ENCODE measurements at places on chromosomes 16 and 17.

- DNase-seq, result no peak
These were observed 185.9 kb downstream of the TMEM132E start for GRCh38 chr17:34765291-34765690.

DNA sequence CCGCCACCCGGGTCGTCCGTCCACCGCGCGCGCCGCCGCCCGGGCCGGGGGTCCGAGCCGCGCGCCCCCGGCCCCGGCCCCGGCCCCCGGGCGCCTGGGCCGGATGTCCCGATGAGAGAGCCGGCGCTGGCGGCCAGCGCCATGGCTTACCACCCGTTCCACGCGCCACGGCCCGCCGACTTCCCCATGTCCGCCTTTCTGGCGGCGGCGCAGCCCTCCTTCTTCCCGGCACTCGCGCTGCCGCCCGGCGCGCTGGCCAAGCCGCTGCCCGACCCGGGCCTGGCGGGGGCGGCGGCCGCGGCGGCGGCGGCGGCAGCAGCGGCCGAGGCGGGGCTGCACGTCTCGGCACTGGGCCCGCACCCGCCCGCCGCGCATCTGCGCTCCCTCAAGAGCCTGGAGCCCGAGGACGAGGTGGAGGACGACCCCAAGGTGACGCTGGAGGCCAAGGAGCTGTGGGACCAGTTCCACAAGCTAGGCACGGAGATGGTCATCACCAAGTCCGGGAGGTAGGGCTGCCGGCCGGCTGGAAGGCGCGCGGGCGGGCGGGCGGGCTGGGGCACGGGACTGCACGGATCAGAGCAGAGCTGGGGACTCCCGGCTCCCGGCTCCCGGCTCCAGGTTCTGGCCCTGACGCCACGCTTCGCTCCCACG, 548 bp downstream of the TBX2 start:
- no peak for DNase-seq

DNA sequence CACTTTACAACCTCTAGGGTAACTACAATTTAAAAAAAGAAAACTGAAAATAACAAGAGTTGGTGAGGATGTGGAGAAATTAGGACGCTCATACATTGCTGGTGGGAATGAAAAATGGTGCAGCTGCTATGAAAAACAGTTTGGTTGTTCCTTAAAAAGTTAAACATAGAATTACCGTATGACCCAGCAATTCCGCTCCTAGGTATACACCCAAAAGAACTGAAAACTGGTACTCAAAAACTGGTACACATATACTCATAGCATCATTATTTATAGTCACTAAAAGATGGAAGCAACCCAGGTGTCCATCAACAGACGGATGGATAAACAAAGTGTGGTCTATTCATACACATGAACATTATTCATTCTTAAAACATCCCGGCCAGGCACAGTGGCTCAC, 42.9 kb upstream of the DNAH17 start:
- DNase-seq, result no peak

DNA sequence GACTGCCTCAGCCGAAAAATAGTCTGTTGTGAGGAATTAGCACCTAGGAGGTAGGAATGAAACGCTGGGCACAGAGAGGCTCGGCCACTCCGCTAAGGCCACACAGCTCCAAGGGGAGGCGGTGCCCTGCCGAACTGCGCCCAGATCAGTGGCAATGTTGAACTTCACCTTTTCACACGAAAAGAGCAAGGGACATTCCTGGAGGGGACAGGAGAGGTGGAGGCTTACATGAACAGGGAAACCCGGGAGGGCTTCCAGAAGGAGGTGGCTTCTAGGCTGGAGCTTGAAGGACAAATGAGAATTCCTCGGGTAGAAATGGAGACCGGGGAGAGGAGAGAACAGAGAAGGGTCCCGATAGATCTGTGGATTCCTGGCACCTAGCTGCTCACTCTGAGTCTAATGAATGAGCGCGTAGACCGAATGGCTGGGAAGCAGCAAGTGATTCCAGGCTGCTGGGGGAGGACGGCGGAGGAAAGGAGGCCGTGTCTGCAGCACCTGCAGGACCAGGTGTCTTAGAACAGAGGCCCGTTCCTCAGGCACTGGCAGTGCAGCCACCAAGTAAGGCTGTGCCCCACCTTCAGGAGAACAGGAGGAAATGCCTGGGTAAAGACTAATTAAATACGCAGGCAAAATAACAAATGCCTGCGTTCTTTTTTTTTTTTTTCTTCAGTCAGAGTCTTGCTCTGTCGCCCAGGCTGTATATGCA, 722 bp upstream of the SLC38A10 start:
- DNase-seq, result peak; percentile 30

DNA sequence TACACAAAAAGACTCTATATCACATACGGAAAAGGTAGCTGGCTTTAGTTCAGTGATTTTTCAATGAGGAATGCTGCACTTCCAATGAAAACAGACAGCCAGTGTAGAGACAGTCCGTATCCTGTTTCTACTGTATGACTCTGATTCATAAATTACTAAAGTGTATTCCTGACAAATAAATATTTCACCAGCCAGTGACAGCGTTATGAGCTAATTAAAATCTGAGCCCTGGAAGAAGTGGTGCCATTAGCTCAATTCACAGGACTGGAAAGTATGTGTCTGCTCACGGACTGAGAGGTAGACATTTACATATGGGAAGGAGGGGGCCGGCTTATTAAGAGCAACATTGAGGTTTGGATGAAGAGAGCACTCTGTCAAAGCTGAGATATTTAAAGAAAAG, 207.9 kb upstream of the RBFOX1 start:
- no peak for DNase-seq

GRCh38 chr17:41322903-41323895, 7.7 kb upstream of the KRTAP17-1 start:
- no peak for DNase-seq

GRCh38 chr17:77909236-77909635, 49.3 kb upstream of the TNRC6C start:
- no peak for DNase-seq

- DNase-seq, result no peak
These were observed 75.8 kb upstream of the CBX4 start for GRCh38 chr17:79914813-79915740.

- DNase-seq, result no peak
These were observed 247.6 kb downstream of the CNTNAP4 start for GRCh38 chr16:76524769-76525168.

DNA sequence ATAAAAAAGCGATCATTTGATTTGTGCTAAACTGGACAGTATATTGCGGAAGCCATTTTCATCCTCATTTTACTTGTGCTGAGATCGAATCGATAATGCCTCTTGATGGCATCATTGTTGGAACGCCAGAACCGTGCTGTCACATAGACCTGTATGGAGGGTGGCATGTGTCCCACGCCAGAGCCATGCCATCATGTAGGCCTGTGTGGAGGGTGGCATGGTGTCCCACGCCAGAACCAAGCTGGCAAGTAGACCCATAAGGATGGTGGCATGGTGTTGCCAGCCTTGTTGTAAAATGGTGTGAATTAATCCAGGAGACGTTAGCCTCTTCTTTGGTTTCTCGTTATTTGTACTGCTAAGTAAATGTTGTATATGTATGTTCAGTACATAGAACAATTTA, 222.7 kb upstream of the CHMP6 start:
- no peak for DNase-seq

DNA sequence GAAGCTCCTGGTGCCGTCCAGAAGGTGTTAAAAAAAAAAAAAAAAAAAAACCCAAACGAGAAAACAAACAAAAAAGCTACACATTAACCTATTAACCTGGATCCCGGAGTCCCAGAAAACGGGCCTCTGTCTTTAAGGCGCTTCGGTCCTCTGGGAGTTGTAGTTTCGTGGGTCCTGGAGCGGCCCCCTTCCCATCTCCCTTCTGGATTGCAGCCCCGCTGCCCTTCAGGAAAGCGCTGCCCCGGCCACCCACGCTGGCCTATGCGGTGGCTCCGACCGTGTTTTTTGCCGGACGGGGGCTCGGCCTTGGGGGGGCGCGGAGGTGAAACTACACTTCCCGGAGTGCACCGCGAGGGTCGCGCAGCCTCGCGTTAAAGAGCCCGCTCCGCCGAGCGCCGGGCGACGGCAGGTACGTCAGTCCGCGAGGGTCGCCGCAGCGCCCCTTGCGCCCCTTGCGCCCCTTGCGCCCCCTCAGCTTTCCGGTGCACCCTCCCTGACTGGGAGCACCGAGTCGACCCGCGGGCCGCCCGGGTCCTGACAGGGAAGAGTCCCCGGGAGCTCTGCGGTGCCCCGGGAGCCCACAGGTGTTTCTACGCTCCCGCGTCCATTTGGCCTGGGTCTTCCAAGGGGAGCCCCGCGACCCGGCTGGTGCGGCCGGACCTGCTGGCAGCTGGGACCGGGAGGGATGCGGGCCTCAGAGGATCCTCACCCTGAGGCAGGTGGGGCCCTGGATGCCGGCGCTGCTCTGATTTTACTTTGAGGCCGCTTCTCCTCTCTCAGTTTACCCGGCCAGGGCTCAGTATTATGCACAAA, at the start of gene FCSK:
TSS of gene FCSK (plus strand) at position 374 of the 813 bp plus-strand sequence. CDS start 8,596 bp downstream, outside the sequence.
- DNase-seq, result no peak

DNA sequence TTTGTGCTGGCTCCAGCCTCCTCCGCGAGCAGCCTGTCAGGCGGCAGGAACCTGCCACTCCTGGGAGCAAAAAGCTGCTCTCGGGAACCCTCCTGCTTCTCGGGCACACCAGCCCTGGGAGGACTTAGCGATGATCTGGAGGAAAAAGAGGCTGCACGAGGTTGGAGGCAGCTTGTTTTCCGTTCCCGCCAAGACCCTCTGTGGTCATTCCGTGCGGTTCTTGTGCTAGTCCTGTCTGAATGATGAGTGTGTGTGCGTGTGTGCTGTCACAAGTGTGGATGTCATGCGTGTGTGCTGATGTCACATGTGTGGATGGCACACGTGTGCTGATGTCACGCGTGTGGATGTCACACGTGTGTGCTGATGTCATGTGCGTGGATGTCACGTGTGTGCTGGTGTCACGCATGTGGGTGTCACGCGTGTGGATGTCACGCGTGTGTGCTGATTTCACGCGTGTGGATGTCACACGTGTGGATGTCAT, 150.0 kb downstream of the NPIPB11 start:
- no peak for DNase-seq

- DNase-seq, result peak; percentile 50
These were observed 21.2 kb downstream of the SMG6 start for GRCh38 chr17:2282297-2282873.

GRCh38 chr17:55729484-55729883, 6.8 kb upstream of the TMEM100 start:
- DNase-seq, result no peak
